NT2/D1 (cell line): ENCODE measurements at places on chromosomes 2 and 18.

DNA sequence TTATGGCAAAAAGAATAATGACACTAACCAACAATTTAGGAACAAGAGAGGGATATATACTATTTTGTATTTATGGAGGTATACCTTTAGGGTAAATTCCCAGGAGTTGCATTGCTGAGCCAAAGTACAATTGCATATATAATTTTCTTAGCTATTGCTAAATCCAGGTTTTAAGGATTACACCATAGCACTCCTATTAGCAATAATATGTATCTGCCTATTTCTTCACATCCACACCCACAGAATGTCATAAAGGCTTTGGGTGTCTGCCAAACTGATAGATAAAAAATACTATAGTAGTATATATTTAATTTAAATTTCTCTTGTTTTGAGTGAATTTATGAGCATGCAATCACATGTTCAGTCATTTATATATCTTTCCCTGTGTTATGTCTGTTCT is 11.5 kb upstream of the SERPINB13 start:
- no peak for DNase-seq

- no peak for DNase-seq
Observed at GRCh38 chr2:217836901-217837491, 165.8 kb downstream of the TNS1 start.

DNA sequence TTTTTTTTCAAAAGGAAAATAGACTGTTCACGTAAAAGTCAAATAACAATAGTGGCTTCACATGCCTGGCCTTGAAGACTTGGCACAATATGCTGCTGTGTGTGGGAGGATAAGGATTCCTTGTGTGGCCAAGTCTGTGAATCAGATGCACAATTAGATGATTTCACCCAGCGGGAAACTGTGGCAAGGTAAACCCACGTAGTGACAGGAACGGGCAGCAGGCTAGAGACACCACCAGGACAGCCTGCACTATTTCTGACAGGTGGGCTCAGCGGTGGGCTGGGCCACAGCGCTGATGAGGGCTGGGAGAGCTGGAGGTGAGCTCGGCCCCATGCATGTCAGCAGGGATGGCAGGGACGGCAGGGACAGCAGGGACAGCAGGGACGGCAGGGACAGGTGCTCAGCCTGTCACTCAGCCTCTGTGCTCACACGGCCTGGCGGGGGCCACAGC is 21.6 kb downstream of the SNORC start:
- DNase-seq = no peak

GRCh38 chr2:36337354-36337753 is 18.2 kb upstream of the CRIM1 start:
- no peak for DNase-seq

GRCh38 chr2:162116352-162116751 is 35.7 kb downstream of the GCG start:
- no peak for DNase-seq

DNA sequence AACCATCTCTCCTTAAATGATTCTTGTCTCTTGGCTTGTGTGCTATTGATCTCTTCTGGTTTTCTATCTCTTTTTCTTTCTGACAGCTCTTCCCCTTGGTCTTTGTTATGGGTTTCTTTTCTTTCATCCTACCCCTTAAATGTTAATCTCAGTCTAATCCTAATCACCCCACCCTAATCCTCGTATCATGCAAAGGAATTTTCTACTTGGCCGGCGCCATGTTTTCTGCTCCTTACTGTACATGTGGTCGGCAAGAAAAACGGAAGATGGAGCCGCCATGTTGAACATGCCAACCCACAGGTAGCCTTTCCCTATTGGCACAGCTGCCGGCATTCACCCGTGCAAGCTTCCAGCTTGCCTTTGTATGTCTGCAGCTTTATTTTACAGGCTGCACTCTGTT is 61.8 kb upstream of the VPS54 start:
- DNase-seq = no peak

- DNase-seq = no peak
Observed at GRCh38 chr2:187369471-187369870, 78.6 kb downstream of the CALCRL start.

GRCh38 chr18:12254136-12254819 is at the start of gene CIDEA:
TSS of gene CIDEA (plus strand) at chr18:12254361. CDS start at chr18:12254384, 23 bp downstream.
- DNase-seq = no peak

DNA sequence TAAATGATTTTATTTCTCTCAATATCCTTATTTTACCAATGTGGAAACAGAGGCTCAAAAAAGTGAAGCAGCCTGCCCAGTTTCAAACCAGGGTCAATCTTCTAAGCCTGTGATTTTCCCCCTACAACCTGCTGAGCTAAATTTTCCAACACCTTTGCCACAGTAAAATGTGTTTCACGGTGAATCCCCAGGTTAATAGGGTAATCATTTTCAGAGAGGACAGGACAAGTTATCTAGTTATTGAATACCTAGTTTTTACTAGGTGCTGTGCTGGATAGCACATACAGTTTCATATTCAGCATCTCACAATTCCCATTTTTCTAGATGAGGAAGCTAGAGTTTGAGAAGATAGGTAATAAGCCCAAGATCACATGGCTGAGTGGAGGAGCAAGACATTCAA is 236.6 kb downstream of the PTH2R start:
- no peak for DNase-seq

DNA sequence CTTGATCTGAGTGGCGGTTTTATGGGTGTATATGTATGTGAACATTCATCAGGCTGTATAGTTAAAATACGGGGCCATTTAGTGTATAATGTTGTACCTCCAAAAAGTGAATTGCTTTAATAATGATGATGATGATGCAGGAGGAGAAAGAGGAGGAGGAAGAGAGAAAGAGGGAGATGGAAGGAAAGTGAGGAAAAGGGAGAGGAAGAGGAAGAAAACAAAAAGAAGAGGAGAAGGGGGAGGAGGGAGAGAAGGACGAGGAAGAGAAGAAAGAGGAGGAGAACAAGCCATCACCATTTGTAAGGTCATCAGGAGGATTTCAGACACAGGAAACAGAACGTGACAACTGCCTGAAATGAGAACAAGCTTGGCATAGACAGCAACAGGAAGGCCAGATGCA is 168.4 kb upstream of the NCKAP5 start:
- DNase-seq = no peak

GRCh38 chr2:173630425-173631126 is 275.9 kb downstream of the CDCA7 start:
- no peak for DNase-seq

DNA sequence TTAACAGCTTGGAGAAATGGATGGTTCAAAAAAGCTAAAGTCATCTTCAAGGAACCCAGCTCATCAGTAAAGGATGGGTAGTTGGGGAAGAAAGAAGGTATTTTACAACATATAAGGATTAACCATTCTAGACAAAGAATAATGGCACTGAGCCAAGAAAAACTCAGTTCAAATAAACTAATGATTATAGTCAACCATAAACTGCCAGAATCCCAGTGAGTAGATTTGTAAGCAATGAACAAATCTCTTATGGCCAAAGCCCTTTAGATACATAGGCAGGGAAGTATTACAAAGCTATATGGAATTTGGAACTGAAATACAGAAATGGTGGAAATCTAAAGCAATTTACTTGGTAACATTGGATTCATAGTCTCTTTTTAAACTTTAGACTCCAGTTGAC is 92.4 kb upstream of the ZFP36L2 start:
- no peak for DNase-seq

DNA sequence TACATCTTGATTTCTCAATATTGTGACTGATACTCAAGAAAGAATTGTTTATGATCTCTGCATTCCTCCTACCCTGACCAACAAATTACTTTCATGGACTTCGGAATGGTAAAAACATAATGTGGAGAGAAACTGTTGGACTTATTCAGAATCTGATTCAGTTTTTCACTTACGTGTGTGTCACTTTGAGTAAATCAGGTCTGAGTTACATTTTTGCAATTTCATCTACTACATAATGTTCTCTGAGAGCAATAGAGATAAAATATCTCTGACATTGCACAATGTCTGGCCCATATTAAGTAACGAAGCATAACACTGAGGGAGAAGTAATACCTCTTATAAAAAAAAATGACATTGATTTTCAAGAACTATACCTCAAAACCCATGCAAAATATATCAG is 1337.9 kb upstream of the CHAC2 start:
- DNase-seq = no peak

- no peak for DNase-seq
Observed at GRCh38 chr2:54416166-54416813, 39.8 kb upstream of the SPTBN1 start.

DNA sequence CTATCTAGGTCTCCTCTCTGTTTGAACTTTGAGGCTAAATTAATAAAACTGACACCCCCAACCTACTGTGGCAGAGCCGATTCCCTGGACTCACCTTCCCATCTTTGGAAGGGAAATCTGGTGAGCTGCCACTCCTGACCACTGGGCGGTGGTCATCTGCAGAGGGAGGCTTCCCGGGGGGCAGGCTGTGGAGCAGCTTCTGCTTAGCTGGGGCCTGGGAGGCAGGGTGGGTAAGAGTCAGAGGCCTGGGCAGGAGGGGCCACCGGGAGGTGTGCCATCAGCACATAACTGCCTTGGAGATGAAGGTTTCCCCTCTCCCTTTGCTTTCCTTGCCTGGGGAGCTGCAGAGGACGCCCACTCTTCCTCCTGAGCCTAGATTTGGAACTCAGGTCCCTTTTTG is 2.3 kb upstream of the NPPC start:
- no peak for DNase-seq

DNA sequence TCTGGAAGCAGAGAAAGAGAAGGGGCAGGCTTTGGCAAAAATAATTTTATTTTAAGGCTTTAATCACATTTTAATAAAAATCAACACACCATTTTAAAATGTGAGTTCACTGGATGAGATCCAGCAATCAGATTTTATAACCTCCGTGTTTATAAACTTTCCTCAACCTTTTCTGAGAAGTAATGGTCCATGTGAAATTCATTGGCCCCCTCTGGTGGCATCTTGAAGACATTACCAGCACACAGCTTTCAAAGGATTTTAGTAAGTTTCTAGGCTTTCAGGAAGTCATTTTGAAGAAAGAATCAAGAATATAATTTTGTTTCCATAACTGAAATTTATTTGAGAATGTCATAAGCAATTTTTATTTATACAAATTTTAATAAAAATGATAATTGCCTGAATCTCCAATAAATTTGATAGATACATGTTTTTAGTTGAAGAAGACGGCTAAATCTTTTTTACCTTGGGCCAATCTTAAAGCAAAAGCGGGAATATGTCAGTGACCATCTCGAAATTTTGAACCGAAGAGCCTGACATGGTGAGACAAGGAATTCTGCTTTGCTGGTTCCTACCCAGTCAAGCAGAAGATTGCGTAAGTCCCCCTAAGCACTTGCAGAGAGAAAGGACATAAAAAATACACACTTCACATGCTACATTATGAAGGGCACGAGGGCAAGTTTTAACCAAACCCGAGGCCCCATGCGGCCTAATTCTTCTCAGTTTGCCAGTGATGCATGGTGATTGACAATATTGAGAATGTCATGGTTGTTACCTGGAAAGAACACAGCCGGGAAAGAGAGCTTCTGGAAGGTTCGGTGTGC is 128.4 kb upstream of the CBLN2 start:
- DNase-seq = peak; percentile 9

GRCh38 chr2:104344985-104345384 is 508.9 kb upstream of the POU3F3 start:
- DNase-seq = no peak

- DNase-seq = no peak
Observed at GRCh38 chr2:240391111-240392051, 44.1 kb upstream of the GPC1 start.

DNA sequence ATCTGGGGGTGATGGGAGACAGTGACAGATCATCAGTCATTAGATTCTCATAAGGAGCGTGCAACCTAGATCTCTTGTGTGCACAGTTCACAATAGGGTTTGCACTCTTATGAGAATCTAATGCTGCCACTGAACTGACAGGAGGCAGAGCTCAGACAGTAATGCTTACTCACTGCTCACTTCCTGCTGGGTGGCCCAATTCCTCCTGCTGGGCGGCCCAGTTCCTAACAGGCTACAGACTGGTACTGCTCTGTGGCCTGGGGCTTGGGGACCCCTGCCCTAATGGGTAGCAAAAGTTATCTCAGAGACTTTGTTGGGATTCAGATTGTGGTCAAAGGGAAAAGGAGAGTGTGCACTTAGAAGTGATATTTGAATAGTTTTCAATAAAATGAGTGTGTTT is 840.1 kb upstream of the ID2 start:
- no peak for DNase-seq

- no peak for DNase-seq
Observed at GRCh38 chr2:224532441-224532840, 52.7 kb downstream of the CUL3 start.

DNA sequence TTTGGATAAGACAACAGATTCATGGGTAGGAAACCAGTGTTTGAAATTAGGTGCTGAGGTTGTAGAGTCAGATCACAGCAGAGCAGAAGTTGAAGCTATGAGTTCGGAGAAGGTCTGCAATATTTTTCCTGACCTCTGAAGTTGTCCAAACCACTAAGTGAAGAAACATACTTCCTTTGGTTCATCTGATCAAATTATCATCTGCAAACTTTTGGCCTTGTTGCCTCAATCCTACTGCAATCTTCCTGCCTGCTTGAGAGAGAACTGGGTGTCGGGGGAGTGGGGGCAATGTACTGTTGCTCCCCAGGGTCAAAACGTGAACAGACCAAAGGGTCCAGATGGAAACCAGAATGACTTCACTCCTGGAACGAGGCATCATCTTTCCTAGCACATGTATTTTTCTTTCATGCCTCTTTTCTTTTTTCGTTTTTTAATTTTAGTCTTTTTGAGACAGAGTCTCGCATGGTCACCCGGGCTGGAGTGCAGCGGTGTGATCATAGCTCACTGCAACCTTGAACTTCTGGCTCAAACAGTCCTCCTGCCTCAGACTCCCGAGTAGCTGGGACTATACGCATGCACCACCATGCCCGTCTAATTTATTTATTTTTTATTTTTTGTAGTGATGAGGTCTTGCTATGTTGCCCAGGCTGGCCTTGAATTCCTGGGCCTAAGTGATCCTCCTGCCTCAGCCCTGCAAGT is 42.7 kb downstream of the RAB31 start:
- DNase-seq = no peak

DNA sequence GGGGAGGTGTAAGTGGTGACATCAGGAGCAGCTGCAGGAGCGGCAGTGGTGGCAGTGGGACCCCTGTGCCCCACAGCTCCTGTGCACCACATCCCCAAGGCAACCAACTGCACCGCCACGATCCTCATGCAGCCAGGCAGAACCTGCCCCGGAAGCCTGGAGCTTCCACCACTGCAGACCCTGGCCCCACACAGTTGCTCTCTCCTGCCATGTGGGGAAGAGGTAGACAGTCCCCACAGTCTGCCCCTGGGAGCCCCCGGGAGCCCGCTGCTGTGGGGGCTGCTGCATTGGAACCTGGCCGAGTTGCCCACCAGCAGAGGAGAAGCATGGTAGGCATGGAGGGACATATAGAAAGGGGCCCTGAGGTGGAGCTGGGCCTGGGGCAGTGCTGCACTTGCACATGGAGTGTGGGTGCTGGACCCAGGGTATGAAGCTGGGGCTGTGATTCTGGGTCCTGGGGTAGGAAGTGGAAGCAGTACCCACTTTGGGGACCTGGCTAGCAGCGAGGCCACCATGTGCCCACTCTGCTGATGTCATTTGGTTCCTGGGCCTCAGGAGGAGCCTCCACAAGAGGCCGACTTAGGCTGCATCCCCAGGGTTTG is 623.3 kb upstream of the LRRTM4 start:
- no peak for DNase-seq
